ENCODE measurements at places on chromosomes 6 and 20.

GRCh38 chr6:169839493-169839892, 88.1 kb downstream of the ERMARD start:
- DNase-seq = no peak

DNA sequence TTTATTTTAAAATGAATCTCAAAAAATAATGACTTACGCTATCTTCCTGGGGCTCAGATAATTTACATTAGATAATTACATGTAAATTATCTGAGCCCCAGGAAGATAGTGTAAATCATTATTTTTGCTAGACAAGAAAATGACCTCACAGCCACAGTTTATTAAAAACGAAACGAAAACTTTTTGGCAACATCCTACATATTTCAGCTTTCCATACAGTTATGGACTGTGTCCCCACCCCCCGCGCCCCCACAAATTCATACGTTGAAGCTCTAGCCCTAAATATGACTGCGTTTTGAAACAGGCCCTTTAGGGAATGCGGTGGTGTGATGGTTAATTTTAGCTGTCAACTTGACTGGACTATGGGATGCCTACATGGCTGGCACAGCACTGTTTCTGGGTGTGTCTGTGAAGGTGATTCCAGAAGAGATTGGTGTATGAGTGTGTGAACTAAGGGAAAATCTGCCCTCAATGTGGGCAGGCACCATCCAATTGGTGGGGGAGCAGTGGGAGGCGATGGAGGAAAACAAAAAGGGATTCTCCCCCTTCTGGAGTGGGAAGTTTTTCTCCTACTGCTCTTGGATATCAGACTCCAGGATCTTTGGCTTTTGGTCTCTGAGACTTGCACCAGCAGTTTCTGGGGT, 52.6 kb downstream of the TRPC4AP start:
- no peak for DNase-seq

- no peak for DNase-seq
These were observed 50.0 kb downstream of the ADAT2 start for GRCh38 chr6:143400258-143401067.

DNA sequence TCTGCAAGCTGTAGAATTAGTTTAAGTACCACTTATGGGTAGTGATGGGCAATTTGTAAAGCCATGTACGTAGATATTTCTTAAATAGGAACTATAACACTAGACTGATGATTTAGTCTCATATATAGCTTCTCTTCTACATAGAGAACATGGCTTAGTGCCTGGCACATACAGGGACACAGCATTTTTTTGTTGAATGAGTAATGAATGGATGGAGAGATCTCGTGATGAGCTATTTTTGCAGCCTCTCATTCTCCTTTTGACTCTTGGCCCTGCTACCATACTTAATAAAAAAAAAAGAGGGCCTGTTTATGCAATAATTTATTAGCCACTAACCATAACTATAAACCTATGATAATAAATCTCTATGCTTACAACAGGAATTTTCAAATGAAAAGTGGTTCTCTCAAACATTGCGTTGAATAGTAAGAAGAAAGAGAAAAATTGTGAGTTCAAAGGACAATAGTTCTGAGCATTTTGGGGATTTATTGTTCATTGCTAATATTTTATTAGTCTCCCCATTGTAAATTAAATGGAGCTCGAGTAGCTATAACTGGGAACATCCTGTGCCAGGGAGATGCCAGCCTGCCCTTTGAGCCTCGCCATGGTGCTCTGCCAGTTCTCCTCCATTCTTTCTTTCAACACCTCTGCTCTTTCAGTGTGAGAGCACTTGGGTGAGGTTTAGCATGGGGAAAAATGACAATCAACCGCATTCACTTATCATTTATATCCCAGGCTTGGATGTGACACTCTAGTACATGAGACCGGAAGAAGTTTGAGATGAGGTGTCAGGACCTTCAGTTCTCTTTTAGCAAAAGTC, 14.7 kb upstream of the RCAN2 start:
- DNase-seq = no peak

- DNase-seq = no peak
These were observed 703.5 kb upstream of the CITED2 start for GRCh38 chr6:140077827-140078560.

GRCh38 chr20:25389858-25390537, 637 bp downstream of the ABHD12 start:
- DNase-seq = no peak

DNA sequence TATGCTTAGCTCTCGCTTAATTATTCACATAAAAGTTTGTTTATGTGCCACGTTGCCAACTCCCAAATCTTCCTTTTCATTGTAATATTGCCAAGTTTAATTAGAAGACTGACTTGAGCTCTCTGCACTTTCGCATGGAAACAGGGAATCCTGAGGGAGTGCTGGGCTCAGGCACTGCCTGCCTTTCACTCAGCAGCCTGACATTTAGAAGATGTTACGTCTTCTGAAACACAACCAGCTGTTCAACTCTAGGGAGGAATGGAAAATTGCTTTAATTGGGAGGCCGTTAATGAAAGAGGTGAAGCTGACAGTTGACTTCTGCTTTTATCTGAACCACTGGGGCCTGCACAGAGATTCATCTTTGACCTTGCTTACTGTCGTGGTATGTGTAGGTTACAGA, 77.4 kb upstream of the MTHFD1L start:
- DNase-seq = no peak

- DNase-seq = no peak
These were observed 711.1 kb downstream of the HDGFL1 start for GRCh38 chr6:23280437-23280836.

GRCh38 chr6:11653028-11653583, 115.6 kb downstream of the TMEM170B start:
- no peak for DNase-seq

- no peak for DNase-seq
These were observed 356.2 kb downstream of the GJA1 start for GRCh38 chr6:121791396-121792315.

DNA sequence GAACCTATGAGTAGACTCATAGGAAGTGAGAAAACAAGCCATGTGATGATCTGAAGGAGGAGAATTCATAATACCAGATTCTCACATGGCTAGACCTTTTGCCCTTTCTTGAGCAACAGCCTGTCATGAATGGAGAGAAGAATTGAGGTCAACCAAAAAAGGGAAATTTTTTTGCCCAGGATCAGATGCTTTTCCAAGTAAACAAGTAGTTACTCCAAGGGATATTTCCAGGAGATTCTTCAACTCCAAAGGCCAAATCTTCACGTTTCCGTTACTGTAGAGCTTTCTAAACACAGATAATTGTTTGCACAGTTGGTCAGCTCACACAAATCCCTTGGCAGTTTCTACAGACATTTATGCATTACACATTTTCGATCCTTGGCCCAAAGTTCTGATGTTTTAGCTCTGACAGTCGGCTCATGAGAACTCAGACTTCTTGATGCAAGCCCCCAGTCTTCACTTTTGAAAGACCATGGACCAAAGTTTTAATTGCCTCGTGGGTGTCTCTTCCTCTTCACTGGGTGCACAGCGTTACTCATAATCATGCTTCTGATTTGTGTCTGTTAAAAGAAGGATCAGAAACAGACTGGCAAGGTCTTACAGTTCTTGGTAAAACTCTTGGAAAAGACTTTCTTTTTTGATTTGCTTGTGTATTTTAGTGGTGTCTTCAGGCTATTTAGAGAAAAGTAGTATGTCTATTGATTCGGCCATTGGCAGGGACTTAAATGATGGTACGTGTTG, 115.0 kb downstream of the TSHZ2 start:
- DNase-seq = no peak
